ENCODE measurements at places on chromosomes 5 and 9.

DNA sequence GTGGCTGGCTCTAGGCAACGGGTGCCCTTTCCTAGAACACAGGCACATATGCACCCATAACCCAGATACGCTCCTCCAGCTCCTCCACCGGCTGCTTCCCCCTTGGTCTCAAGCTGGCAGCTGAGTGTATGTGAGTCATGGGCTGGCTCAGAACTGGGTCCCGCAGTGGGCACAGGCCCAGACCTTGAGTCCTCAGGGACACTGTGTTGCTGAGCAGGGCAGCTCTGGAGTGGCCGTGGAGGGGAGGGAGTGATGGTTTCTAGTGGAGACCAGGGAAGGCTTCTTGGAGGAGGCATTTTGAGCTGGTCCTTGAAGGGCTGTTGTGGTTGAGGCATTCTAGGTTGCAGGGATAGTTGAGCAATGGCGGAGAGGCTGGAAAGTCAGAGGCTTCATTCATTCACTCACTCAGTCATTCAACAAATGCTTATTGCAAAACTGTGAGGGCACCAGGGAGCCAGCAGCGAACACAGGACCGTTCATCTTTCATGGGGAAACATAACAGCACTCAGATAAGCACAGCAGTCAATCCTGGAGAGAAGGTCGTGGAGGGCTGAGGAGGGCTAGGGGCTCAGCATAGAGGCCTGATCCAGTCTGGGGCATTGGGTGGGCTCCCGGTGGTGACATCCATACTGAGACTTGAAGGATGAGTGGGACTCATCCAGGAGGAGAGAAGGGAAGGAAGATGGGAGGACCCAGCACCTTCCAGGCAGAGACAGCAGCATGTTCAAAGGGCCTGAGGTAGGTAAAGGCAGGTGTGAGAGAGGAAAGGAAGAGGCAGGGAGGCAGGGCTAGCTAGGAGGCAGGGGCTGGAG is 2.4 kb downstream of the BBLN start:
- DNase-seq: no peak

- no peak for DNase-seq
Observed at GRCh38 chr9:127222388-127223095, 42.0 kb upstream of the GARNL3 start.

DNA sequence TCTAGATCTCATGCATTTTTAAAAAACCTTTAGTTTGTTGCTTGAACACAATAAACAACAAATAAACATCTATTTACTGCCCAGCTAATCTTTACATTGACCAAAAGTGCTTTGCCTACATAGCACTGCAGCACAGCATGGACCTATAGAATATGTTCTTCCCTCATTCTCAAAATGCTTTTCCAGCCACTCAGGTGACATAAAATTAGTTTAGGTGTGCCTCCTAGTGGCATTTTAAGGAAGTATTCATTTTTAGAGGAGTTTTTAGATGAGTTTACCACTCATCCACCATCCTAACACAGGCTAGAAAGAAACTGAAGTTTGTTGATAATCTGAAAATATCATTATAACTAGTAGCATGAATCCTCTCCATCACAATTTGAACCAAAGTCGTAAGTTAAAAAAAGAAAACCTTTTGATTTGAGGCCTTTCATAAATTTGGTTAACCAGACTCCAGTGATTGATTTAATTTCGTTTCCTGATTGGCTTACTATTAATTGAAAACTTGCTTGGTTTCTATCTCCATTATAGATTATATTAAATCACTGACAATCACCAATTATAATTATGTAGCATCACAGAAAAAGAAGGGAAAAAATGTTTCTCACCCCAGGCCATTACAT is 12.6 kb downstream of the PLGRKT start:
- no peak for DNase-seq

- no peak for DNase-seq
Observed at GRCh38 chr5:66410122-66410521, 186.1 kb upstream of the MAST4 start.

- no peak for DNase-seq
Observed at GRCh38 chr9:84573083-84573482, 96.4 kb upstream of the NTRK2 start.

- DNase-seq: peak; percentile 29
Observed at GRCh38 chr5:74035521-74035937, 409.5 kb downstream of the ARHGEF28 start.

DNA sequence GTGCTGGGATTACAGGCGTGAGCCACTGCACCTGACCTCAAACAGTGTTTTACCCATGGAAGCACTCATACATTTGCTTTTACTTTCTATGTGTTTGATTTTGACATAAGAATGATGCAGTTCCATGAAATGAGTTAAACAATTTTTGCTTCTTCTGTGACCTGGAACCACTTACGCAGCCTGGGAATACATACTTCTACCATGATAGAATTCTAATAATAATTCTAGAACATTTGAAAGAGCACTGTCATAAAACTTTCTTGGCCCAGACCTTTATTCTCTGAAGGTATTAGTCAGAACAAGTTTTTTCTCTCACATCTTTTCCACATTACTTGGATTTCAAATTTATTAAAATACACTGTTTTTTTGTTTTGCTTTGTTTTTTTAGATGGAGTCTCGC is 25.3 kb upstream of the COL5A1 start:
- no peak for DNase-seq

DNA sequence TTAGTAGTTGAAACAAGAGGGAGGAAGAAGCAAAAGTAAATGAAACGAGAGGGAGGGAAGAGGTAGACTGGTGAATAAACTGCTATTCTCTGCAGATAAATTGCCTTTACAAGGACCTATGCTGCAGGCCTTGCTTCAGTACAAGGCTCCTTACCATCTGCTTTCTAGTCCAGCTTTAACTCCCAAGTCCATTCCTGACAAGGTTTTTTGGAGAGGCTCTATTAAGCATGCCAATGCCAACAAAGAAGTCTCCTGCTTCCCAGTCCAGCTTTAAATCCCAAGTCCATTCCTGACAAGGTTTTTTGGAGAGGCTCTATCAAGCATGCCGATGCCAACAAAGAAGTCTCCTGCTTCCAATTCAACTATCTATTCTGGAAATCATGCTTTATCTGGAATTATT is 244.9 kb downstream of the GABRB2 start:
- DNase-seq: no peak

Measured in cardiac muscle cell (in vitro differentiated cells and primary cell).